GM19239 (cell line): ENCODE measurements at places on chromosomes 5 and 9.
A peak's percentile ranks its signal among the peaks of the same experiment; 100 is the strongest.

- no peak for DNase-seq
Measured at GRCh38 chr5:135287551-135287950, 111.5 kb downstream of the MACROH2A1 start.

DNA sequence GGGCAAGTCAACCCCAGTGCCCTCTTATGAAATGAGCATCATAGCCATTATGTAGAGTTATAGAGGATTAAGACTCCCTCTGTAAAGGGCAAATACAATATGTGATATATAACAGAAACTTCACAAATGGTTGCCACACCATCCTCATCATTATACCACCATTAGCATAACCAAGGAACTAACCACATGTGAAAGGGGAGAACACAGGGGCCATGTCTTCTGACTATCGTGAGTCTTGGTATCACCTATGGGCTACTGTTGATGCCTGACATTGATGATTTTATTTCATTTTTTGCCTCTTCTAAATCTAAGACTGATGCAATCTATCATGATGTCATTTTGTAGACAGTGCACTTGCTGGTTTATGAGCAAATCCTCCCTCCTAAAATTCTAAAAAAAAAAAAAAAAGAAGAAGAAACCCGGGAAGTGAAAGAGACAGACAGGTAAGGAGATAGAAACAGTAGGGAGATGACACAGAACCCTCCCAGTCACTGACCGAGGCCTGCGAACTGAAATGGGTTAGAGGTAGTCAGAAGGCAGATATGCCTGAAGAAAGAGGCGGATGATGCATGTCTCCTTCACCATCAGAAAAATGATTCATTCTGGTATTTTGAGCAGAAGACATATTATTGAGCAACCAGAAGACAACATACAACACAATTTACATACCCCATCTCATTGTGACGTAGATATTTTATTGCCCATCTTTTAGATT is 266.0 kb downstream of the DMAC1 start:
- no peak for DNase-seq

DNA sequence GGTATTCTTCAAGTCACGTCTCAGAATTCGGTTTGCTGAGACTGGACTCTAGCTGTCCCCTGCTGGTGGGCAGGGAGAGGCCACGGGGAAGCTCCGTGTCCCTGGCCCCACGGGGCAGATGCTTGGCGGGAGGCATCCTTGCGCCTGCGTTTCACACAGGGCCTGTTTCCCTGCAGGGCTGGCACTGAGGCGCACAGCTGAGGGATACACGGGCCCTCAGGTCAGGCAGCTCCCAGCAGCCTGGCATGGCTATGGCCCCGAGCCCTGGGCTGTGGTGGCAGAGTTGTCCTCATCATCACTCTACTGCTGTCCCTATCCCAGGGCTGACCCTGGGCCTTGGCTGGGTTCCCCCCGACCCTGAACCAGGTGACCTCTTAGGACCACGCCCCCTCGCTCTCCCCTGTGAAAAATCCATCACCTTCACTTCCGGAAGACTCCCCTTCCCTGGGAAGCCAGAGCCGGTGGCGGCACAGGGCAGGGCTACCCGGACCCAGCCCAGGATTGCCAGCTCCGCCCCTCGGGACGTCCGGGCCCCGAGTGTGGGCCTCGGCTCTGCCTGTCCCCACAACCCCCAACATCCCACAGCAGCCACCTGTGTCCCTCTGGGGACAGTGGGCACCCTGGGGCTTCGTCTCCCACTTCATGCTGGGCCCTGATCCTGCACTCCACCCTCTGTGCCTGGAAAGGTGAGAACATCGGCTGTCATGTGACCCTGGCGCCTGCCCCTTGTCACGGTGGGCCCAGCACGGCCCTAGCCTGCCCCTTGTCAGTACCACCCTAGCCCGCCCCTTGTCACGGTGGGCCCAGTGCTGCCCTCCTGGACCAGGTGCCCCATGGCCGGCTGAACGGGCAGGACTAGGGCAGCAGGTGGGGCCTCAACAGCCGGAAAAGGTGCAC is 5.0 kb downstream of the DPP7 start:
- DNase-seq, result no peak

- peak; percentile 35 for DNase-seq
Measured at GRCh38 chr5:71475788-71476384, 20.4 kb downstream of the BDP1 start.

DNA sequence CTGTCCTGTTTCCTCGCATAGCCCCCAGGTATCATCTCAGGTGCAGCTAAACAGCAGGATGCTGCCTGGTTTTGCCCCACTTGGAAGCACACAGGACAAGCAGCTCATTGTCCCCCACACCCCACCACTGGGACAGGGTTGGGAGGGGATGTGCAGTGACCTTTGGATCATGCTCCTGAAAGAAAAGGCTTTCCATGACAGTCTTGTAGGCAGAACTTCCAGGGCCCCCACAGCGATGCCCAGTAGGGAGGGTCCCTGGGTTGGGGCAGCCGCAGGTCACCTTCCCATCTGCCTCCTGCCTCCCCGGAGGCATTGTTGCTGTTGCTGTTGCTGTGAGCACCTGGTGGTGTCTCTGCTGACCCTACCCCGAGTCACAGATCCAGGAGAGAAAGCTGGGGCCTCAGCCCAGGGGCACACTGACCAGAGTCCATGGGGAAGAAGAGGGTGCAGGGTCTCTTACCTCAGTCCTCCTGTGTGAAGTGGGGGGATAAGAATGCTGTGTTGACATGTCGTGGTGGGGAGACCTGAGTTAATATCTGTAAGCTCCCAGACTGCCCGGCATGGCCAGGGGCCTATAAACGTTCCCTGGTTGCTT is 8.5 kb downstream of the CEP72 start:
- DNase-seq, result no peak

GRCh38 chr5:96455789-96456188 is 22.7 kb upstream of the PCSK1 start:
- DNase-seq, result no peak

GRCh38 chr5:73894860-73895259 is 268.9 kb downstream of the ARHGEF28 start:
- DNase-seq, result no peak

- DNase-seq, result no peak
Measured at GRCh38 chr5:113337515-113338415, 97.0 kb downstream of the TSSK1B start.

DNA sequence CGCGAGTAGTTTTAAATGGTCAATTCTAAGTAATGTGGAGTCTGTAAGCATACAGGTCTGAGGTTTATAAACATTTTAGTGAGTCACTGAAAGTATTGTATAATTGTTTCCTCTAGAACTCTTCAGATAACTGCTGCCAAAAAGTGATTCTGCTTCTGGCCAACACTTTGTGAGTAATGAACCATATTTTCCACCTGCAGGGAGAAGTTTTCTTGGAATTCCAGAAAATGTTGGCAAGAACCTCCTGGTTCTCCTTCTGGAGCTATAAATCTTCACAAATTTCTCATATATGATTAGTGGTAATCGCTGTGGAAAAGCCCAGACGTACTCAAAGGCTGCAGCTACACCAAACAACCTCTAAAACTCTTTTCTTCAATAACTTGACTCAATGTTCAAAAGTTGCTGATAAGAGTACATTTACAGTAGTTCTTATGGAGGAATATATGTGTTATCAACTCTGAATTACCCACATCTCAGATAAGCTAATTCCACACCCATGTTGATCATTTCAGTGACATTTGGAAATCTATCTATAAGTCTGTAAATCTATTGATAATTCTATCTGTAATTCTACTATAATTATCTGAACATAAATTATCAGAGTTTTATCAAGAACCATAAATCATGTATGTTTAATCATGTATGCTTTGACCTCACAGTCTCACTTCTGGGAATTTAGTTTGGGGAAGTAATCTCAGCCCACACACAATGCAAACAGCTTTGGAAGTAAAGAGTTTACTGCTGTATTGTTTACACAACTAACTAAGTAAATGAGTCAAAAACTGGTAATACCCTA is 74.1 kb downstream of the FNBP1 start:
- DNase-seq, result no peak

DNA sequence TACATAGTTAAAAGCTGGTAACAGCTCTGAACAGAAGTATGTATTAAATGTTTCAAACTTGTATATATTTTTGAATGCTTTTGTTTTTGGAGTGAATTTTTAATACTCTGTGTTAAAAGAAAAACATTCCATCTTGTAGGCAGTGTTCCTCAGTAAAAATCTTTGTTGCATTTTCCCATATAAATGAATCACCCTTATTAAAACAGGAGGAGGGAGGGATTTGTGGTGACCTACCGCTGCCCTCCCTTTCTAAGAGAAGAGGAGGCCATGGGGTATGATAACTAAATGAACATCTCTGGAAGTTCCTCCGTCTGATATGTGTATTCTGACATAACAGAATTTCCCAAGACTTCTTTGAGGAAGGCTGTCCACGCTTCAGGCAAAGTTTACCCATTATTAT is 53.4 kb downstream of the INIP start:
- no peak for DNase-seq

- no peak for DNase-seq
Measured at GRCh38 chr5:112787261-112787660, 49.6 kb downstream of the APC start.

DNA sequence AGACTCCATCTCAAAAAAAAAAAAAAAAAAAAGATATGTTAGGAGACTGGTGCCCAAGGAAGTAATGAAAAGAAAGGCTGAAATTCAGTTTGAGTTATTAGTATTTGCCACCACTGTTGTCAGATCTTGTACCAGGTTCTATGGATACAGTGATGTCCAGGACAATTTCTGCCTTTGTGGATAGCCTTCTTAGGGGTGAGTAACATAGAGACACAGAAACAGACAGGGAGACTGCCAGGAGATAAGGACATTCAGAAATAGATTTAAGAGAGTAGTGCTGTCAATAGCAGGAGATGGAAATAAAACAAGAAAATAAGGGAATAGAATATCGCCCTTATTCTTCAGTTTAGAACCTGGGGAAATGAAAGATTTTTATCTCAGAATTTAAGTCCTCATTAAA is 6.3 kb upstream of the SPINK14 start:
- no peak for DNase-seq

- DNase-seq, result no peak
Measured at GRCh38 chr5:154806176-154806575, 44.2 kb downstream of the FAXDC2 start.

DNA sequence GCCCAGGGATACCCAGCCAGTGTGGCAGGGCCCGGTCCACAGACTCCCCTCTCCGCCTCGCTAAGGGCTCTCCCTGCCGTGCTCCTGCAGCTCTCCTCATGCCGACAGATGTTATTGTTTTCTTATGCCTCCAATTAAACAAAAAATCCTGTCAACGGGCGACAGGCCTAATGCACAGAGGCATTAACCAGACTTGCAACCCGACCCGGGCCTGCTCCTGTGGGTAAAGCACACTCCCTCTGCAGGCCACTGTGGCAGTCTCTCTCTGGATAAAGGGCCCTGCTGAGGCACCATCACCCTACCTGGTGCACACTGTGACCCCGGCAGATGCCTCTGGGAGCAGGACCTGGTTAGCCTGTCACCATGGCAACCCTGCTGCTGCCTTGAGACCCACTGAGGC is 27.5 kb upstream of the HAND1 start:
- DNase-seq, result no peak

DNA sequence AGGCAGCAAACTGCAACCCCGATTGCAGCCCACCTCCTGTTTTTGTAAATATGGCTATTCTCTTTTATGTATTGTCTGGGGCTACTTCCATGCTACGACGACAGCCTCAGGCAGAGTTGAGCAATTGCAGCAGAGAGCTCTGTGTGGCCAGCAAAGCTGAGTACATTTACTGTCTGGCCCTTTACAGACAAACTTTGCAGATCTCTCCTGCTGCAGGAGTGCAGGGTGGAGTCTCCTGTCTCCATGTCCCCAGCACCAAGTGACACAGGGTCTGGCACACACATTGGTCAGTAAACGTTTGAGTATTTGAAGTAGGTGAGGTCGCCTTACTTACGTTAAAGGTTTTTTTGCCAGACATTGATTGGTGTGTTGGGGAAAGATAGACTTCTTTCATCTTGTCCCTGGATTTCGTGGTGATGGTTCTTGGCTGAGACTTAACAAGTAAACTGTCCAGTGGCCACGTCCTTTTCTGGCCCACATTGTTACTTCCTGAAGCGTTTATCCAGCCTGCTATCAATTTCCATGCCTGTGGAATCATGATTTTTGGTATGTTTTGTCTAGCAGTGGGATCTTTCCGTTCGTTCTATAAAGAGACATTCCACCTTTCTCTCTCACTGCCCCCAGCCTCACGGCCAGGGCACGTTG is 27.2 kb downstream of the PRRC2B start:
- DNase-seq, result no peak

GRCh38 chr9:38004809-38005560 is 64.0 kb downstream of the SHB start:
- DNase-seq, result no peak

DNA sequence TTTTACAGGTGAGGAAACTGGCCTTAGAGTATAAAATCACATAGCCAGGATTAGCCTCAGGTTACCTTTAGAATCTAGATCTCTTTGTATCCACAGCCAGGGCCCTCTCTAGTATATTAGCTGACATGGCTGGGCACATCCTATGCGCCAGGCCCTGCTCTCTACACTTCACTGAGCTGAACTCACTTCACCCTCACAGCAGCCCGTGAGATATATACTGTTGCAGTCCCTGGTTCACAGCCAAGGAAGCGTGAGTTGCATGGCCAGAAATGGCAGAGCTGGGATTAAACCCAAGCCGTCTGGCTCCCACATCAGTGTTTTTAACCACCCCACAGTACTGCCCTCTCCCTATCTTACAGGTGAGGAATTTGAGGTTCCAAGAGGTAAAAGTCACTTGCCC is 58.4 kb downstream of the DAB2IP start:
- no peak for DNase-seq

DNA sequence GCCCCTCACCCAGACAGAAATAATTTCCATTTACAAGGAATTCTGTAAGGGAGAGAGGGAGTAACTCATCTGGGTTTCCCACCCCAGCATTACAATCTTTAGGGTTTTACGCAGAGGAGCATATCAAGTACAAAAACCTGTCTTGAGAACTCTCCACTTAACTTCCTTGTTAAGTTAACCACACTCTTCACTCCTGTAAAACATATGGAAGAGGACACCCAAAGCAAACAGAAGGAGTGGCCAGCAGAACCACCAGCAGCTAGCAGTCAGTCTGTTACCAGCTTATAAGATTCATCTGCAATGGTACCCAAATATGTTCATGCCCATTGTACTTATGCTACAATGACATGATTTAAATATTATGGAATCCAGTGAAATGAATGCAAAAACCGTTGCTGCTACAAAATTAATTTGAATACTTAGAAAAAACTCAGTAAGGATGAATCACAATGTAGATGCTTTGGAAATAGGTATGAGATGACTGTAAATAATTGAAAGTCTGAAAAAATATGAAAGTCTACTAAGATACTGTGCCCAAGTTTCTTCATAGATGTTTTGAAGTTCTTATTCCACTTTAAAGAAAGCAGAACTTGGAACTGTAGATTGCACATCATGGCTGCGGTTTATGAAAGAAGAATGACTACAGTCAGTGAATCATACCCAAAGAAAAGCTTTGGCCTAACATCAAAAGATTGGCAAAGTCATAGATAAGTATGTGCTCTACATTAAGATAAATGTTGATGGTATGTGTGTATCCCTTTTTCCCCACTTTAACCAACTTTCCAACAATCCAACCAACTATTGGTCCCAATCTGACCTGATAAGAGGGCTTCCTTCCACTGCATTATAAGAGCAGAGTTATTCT is 233.6 kb downstream of the ACTL7B start:
- no peak for DNase-seq

GRCh38 chr5:168047669-168048111 is 243.8 kb upstream of the WWC1 start:
- no peak for DNase-seq

GRCh38 chr9:118003240-118003639 is 299.0 kb downstream of the TLR4 start:
- DNase-seq, result no peak
